Foreskin keratinocyte (primary cell): ENCODE measurements at places on chromosomes 1 and 21. TPM values are rescaled to one million over a fixed set of nuclear protein-coding genes. Genes with fewer than 3 reads are reported as not detected.
A peak's percentile ranks its signal among the peaks of the same experiment; 100 is the strongest.

- no peak for DNase-seq
Measured at GRCh38 chr1:14794136-14794768, 195.8 kb downstream of the KAZN start.

Gene ACKR1
- not detected in 2 replicates for total RNA-seq

Gene CITED4
- total RNA-seq: 92.2 and 130 TPM in 2 replicates

GRCh38 chr21:18743531-18743930 is 339.9 kb upstream of the TMPRSS15 start:
- DNase-seq: peak; percentile 25

DNA sequence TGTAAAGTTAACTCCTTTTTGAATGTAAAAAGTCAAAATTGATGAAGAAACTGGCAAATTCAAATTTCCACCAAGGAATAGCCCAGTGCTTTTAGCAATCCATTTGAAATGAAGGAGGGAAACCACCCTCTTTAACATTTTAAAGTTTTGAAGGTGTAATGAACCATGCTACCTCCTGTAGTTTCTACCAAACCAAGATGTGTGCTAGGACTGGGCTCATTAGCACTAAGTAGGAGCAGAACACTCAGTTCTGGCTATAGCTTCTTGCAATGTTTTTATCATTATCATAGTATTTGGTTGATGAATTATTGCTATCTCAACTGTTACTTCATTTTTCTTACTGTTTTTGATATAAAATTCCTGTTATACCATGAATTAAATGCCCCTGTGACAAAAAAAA is 319.2 kb upstream of the ZRANB2 start:
- no peak for DNase-seq

GRCh38 chr1:107572674-107573211 is 392.2 kb downstream of the VAV3 start:
- DNase-seq: peak; percentile 95
